ENCODE measurements at places on chromosomes 11 and 22.

DNA sequence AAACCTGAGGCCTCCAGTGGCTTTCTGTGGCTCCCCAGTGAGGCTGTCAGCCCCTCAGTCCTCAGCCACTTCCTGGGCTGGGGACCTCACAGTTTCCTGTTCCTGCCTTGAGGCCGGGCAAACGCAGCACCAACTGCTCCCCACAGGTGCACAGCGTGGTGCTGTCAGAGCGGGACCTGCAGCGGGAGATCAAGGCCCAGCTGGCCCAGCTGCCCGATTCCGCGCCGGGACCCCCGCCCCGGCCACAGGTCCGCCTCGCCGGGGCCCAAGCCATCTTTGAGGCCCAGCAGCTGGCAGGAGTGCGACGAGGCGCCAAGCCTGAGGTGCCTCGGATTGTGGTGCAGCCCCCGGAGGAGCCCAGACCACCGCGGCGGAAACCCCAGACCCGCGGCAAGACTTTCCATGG is 5.4 kb downstream of the TBC1D10C start:
- DNase-seq: peak; percentile 39

DNA sequence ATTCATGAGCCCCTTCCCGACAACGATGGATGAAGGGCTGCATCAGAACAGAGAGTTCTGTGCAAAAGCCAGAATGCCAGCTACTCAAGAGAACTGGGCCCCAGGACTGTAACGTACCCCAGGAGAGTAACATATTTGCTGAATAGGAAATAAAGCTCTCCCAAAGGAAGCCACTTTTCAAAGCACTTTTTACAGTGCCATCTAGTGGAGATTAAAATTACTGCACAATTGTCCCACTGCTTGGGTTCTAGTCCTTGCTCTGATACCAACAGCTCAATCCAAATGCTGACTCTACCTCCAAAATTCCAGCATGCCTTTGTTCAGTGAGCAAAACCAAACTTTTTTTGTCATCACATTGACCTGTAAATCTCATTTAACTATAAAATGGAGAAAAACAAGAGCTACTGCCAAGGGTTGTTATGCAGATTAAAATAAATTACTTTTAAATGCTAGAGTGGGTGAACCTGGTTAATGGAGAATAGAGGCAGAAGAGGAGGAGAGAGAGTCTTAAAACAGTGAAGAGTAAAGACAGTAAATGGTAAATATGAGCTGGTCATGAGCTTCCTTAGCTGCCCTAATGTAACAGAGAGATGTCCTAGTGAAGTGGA is 87.6 kb upstream of the FSHB start:
- DNase-seq: no peak

- DNase-seq: no peak
Measured at GRCh38 chr11:117876341-117877119, at the start of gene FXYD6. Gene FXYD6, minus strand, starts transcription at chr11:117876658. Its CDS starts 33,882 bp downstream, at chr11:117842776.

DNA sequence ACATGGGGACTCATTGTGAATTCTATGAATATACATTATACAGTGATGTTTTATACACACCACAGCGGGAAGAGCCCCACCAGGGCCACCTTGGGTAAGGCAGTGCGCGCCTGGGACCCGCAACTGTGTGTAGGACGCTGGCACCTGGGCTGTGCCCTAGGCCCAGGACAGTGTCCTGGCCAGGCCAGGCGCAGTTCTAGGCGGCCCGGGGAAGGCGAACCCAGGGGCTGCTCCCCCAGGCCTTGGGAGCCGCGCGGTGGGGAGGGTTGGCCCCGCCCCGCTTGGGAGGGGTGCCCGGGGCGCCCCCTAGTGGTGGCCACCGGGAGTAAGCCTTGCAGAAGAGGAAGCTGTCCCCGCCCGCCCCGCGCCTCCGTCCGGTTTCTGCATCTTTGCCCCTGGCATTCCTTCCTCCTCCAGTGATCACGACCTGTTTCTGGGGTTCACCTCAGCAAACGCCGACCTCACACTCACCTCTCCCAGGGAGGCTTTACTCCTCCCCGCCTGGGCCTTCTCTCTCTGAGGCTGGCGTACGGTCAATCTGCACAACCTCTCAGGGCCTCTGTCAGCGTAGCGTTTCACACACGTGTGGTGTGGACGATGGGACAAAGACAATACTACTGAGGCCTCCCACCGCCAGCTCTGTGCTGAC is 9.5 kb upstream of the EHD1 start:
- DNase-seq: peak; percentile 66

- DNase-seq: no peak
Measured at GRCh38 chr11:10906521-10906920, 48.7 kb upstream of the ZBED5 start.

- DNase-seq: no peak
Measured at GRCh38 chr11:12889243-12889642, 119.9 kb upstream of the RASSF10 start.

- peak; percentile 63 for DNase-seq
Measured at GRCh38 chr11:554428-555226, 5.9 kb downstream of the LMNTD2 start.

DNA sequence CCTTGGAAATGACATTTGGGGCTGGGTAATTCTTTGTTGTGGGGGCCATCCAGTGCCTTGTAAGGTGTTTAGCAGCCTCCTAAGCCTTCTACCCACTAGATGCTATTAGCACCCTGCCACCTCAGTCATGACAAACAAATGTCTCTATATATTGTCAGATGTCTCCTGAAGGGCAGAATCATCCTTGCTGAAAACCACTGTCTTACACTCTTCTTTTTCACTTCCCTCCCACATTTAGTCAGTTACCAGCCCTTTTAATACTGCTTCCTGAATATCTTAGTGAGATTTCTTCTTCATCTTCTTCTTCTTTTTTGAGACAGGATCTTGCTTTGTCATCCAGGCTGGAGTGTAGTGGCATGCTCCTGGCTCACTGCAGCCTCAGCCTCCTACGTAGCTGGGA is 33.1 kb downstream of the TNRC6B start:
- no peak for DNase-seq

DNA sequence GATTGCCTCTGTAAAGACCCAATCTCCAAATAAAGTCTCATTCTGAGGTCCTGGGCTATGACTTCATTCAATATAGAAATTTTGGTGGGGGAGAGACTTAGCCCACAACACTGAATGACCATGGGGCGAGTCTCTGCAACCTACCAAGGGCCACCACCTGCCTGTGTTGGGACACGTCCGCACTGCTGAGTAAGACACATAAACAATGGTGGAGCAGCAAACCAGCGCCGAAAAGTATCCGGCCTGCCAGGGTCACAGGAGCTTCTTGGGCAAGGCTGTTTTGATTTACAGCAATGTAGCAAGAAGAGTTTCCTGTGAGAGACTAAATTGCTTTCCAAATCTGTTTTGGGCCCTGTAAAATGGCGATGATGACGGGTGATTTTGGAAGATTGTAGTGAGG is 122.3 kb downstream of the SHANK2 start:
- DNase-seq: no peak

GRCh38 chr22:37388538-37388937 is 38.7 kb downstream of the ELFN2 start:
- no peak for DNase-seq

GRCh38 chr22:40485813-40486667 is 115.6 kb downstream of the SGSM3 start:
- no peak for DNase-seq

GRCh38 chr11:15128621-15129020 is 13.9 kb downstream of the INSC start:
- no peak for DNase-seq

DNA sequence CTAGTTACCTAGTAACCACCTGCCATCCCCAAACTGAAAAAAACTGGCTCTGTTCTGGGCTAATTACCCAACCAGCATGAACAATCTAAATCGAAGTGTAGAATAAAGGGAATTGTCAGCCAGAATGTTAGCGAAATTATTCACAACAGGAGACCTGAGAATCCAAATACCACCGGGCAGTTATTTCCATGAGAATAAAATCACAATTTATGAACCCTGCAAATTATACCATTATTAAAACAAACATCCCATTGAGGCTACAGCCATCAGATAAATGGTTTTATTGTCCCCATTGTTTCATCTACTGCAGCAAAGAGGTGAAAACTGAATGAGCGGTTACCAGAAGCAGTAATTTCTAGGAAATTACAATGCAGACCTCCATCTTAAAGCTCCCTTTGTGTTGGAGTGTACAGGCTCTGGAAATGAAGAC is 21.7 kb downstream of the FAM168A start:
- DNase-seq: no peak

- DNase-seq: no peak
Measured at GRCh38 chr11:396511-396947, 2.5 kb downstream of the PKP3 start.

DNA sequence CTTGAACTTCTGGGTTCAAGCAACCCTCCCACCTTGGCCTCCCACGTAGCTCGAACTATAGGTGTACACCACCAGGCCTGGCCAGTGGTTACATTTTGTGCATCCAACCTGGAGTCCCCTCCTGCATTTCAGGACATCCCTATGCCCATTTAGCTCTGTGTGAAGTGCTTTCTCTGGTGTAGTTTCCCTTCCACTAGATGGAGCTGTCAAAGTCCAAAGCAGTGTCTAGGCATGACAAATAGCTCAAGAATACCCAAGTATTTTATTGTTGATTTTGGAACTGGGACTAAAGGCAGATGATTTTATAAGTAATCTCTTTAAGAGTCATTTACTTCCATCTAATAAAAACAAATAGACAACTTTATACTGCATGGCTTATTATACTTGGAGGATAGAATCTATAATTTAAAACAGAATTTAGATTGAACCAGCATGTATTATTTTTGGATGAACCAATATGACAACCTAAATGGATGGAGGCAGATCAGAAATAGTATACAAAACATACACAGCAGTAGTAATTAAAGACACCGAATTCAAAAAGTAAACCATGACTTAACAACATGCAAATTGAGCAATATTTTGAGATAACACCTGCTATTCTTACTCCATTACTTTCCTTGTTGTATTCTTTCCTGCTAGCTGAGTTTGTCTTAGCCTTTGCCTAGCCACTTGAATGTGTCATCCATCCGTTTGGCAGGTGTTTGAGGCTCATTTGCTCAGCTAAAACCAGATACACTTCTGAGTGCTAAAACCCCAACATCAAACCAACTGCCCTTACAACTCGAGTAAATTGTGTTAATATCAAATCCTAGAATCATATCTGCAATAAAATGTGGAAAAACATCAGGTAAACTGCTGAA is 37.7 kb downstream of the EIF4ENIF1 start:
- no peak for DNase-seq

- DNase-seq: no peak
Measured at GRCh38 chr11:107740271-107740670, 28.4 kb upstream of the SLN start.

- DNase-seq: no peak
Measured at GRCh38 chr11:117900720-117901440, 24.4 kb upstream of the FXYD6 start.

- no peak for DNase-seq
Measured at GRCh38 chr22:24183321-24184031, 2.2 kb downstream of the SUSD2 start.

- no peak for DNase-seq
Measured at GRCh38 chr11:68398995-68399851, 61.3 kb upstream of the PPP6R3 start.

DNA sequence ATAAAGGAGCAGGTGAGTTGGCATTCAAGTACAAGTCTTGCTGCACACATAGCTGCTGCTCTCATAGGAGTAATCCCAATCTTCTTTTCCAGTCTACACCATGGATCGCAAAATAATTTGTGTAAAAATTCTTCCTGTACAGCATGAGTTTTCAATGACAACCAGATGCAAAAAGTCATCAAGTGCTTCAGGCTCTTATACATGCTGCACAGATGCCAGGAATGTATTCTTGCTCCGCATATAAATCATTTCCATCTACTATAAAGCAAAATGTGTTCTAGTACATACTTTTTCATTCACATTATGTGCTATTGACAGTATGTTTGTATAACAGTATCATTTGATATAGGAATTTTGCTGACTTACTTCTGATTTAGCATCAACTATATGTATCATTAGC is 35.4 kb downstream of the NXPE2 start:
- DNase-seq: no peak

DNA sequence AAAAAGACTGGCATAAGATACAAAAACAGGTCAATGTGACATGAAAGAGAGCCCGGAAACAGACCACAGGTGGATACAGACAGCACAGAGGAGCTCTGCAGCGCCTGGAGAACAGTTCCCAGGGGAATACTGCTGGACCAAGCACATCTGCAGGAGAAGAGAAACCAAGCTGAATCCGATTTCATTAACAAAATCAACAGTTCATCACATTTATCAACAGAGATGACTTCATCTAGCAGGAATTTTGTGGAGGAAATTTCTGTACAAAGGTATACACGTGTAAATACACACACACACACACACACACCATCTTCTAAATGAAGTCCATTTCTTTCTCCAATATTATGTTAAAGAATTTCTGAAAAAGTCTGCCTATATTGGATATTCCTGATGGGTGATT is 17.1 kb downstream of the YPEL1 start:
- no peak for DNase-seq

DNA sequence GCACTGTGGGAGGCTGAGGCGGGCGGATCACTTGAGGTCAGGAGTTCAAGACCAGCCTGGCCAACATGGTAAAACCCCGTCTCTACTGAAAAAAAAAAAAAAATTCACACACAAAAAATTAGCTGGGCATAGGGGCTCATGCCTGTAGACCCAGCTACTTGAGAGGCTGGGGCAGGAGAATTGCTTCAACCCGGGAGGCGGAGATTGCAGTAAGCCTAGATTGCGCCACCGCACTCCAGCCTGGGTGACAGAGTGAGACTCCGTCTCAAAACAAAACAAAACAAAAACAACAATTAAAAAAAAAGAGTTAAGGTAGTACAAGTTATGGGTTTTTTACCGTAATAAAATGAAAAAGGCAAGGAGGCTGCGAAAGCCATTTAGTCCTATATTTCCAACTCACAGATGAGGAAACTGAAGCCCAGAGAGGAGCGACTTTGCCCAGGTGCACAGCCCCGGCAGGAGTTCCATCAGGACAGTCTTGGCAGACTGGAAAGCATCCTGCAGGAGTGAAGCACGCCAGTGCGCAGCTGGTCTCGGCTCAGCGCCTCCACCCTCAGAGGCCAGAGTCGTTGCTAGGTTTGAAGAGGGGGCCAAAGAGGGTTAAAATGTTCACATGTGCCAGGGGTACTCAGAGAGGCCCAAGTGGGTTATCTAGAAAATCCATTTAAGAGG is 3.8 kb upstream of the FADS3 start:
- DNase-seq: no peak

DNA sequence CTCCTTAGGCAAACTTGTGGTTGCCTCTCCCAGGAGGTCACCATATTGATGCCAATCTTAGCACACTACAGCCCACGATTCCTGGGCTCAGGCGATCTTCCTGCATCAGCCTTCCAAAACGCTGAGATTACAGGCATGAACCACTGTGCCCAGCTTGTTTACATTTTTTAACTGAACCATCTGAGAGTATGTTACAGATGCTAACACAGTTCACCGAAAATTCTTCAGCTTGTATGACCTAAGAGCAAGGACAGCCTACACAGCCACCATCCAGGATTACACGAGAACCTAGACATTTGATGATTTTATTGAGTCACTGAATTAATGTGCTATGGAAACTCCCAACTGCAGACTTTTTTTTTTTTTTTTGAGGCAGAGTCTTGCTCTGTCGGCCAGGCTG is 5.8 kb upstream of the LGALS1 start:
- DNase-seq: no peak

GRCh38 chr22:38572065-38572464 is 2.1 kb upstream of the DMC1 start:
- DNase-seq: no peak

GRCh38 chr22:42174062-42174461 is 43.5 kb upstream of the CYP2D6 start:
- no peak for DNase-seq

All from stimulated activated CD8-positive, alpha-beta memory T cell treated with anti-CD3 and anti-CD28 coated beads, Interleukin-12 subunit alpha, Interleukin-12 subunit beta, amount 100 ng/mL, for 4 hours (primary cell).